Heart left ventricle (tissue), 16 donors: ENCODE measurements at places on chromosomes 7 and 10.

GRCh38 chr7:157139810-157140510 is 1.2 kb downstream of the UBE3C start:
- peaks cover 16% of the 10 kb centered on the region for H3K36me3 ChIP-seq
- H3K27ac ChIP-seq: peak overlapping the region; percentile 90
- H3K27me3 ChIP-seq: no peaks in the 10 kb centered on the region
- peaks cover 36% of the 10 kb centered on the region for H3K4me1 ChIP-seq

- H3K27me3 ChIP-seq: no peaks in the 10 kb centered on the region
- no peak overlapping the region for H3K27ac ChIP-seq
- H3K4me3 ChIP-seq: no peak overlapping the region
- DNase-seq: no peak
- no peaks in the 10 kb centered on the region for H3K36me3 ChIP-seq
These were observed 342.2 kb upstream of the MEOX2 start for GRCh38 chr7:16028636-16029035.

DNA sequence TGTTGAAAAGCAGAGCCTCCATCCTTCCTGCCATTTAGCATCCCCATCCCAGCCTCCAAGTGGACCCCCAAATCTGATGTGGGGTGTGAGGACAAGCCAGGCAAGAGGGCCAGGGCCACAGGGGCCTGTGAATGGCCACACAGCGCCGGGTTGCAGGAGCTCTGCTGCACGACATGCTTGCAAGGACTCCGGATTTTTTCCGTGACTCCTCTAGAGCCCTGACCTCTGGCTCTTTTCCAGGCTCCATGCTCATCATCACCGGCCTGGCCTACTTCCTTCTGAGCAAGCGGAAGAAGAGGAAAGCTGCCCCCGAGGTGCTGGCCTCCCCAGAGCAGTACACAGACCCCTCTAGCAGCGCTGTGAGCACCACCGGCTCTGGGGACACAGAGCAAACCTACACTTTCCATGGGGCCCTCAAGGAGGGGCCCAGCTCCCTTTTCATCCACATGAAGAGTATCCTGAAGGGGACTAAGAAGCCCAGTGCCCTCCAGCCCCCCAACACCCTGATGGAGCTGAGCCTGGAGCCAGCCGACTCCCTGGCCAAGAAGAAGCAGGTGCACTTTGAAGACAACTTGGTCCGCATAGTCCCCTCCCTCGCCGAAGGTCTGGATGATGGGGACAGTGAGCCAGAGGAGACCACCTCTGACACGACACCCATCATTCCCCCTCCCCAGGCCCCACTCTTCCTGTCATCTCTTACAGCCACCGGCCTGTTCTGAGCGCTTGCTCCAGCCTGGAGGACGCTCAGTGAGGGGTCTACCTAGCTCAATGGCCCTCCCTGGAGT is 23.5 kb downstream of the TMEM72 start:
- no peaks in the 10 kb centered on the region for H3K36me3 ChIP-seq
- DNase-seq: peak; percentile 76
- no peaks in the 10 kb centered on the region for H3K27me3 ChIP-seq
- peaks cover 42% of the 10 kb centered on the region for H3K4me1 ChIP-seq

- no peak overlapping the region for H3K27ac ChIP-seq
- no peak overlapping the region for H3K4me3 ChIP-seq
- no peaks in the 10 kb centered on the region for H3K36me3 ChIP-seq
- H3K4me1 ChIP-seq: no peaks in the 10 kb centered on the region
These were observed 73.4 kb downstream of the CPED1 start for GRCh38 chr7:121061677-121062582.

GRCh38 chr7:111215550-111215949 is 124.6 kb downstream of the LRRN3 start:
- no peak overlapping the region for H3K27ac ChIP-seq
- H3K36me3 ChIP-seq: no peaks in the 10 kb centered on the region
- no peak for DNase-seq
